ENCODE measurements at places on chromosomes 4 and X. TPM values are rescaled to one million over a fixed set of nuclear protein-coding genes. Genes with fewer than 3 reads are reported as not detected.

GRCh38 chr4:148079961-148080360, 348.1 kb downstream of the ARHGAP10 start:
- no peak for ATAC-seq

- peak; percentile 74 for ATAC-seq
Observed at GRCh38 chr4:37891260-37892159, 626 bp downstream of the TBC1D1 start.

Gene UCP1
- not detected for total RNA-seq

DNA sequence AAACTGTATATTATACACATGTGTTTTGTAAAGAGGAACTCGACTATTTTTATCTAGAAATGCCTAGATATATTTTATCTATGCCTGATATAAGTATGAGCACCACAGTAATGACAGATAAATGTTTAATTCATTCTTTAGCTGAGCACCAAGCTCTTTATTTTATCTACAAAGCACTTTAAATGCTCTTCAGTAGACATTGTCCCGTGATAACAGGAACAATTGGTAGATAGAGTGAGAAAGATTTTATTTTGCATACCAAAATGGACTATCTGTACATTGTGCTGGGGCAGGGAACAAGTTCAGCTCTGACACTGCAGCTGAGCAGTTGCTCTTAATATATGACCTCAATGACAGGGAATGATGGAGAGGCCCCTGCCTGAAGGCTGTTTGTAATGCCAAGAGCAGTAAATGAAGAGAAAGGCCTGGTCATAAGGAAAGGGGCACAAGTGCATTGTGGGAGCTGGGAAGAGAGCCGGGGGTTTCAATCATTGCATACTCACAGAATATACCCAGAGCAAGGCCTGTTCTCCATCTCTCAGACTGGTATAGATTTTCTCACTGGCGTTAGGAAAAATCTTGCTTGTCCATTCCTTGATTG, 57.3 kb downstream of the SEPTIN11 start:
- no peak for ATAC-seq

GRCh38 chr4:94722748-94723147, 35.0 kb upstream of the BMPR1B start:
- ATAC-seq, result no peak

DNA sequence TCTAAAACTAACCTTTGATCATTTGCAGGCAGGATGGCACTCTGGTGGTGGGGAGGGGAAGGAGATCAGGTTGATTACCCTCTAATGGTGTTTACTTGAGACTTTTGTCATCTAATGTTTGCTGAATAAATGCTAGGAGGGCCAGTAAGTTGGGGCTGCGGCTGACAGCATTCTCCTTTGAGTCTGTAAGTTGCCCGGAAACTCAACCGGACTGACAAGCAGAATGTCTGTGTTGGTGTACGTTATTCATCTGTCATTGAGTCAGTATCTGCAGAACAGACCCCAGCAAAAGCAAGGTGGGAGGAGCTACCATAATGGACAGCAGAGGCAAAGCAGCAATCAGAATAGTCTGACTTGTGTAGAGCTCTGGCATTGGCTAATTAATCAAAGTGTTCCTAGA, 1210.6 kb upstream of the PABPC4L start:
- no peak for ATAC-seq

DNA sequence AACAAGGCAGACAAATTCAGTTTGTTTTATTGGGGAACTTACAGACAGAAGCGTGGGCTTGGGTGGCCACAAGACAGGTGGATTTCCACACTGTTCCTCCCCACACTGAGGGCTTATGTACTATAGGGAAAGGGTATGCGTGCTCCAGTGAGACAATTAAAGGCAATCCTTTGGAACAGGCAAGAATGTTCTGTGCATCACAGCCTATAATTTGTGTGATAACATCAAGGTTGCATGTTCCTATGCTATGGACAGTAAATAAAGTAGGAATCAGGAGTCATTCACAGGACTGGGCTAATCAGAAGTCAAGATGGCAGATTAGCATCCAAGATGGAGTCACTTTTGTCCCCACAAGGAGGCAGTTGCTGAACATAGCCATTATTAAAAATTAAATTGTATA, 84.6 kb upstream of the TRIM2 start:
- ATAC-seq, result no peak

DNA sequence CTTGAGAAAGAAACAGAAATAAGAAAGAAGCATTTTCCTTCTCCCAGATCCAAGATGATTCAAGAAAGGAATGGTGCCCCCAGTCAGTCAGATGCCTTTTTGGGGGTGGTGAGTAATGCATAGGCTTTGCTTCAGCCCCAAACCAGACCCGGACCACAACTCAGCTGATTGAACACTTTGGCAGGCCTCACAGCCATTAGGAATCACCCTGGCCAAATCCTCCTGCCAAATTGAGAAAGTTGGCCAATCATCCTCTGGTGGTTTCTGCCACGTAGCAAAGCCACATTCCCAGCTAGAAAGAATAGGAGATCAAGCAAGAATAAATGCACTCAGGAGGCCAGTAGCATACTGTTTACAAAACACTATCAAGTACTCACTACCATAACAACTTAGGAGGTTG, 33.7 kb downstream of the FRMD7 start:
- ATAC-seq, result no peak

DNA sequence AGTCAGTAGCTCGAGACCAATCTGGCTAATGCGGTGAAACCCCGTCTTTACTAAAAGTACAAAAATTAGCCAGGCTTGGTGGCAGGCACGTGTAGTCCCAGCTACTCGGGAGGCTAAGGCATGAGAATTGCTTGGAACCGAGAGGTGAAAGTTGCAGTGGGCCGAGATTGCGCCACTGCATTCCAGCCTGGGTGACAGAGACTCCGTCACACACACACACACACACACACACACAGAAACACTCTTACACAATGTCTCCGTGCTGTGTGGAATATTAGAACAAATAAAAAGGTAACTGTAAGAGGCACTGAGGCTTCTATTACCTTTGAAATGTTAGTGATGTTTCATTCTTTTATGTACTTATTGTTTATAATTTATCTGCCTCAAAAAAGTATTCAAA, 326.6 kb downstream of the GPAT3 start:
- no peak for ATAC-seq

DNA sequence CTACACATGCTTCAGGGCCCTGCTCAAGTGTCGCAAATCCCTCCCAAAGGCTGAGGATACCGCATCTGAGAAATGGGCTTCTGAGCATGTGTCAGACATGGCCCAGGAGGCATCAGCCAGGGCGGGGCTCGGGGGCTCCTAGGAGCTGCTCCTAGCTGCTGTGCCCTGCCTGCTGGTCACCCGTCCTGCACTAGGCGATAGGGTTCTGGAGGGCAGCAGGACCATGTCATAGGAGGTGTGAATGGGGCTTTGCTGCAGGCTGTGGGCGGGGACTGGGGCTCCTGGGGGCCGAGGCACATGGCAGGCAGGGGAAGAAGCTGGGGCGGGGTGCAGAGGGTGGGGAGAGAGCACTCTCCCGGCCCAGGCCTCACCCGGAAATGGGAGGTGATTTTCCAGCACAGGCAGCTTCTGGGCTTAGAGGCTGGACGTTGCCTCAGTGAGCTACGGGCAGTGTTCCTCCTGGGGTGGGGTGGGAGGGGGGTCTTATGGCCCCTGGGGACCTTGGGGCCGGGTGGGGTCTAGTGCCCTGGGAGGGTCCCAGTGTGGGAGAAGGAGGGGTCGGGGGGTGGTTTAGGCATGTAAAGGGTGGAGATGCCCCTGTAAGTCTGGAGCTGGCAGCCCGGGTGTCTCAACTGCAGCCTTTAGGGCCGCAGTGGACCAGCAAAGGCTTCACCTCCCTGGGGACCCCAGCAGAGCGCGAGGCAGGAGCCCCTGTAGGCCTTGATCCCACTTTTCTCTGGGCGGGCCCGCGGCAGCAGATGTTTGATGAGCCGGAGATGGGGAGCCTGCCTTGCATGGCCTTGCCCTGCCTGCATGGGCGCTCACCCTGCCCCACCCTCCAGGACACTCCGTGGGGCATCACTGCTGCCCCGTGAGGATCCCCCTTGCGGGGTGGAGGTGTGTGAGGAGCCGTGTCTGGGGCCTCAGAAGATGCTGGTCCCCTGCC, 98.6 kb upstream of the LRPAP1 start:
- no peak for ATAC-seq

- no peak for ATAC-seq
Observed at GRCh38 chr4:129094347-129094746, 1.0 kb upstream of the SCLT1 start.

Gene EMCN
- total RNA-seq, result not detected

Gene MAGEA8
- not detected for total RNA-seq

DNA sequence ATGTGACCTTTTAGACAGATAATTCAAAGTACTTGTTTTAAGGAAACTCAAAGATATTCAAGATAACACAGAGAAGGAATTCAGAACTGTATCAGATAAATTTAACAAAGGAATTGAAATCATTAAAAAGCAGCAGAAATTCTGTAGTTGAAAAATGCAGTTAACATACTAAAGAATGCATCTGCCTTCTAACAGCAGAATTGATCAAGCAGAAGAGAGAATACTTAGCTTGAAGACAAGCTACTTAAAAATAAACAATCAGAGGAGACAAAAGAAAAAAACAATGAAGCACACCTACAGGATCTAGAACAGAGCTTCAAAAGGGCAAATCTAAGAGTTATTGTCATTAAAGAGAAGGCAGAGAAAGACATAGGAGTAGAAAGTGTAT, 123.0 kb upstream of the TET2 start:
- ATAC-seq, result no peak

Gene DDIT4L
- 1.8 TPM for total RNA-seq

GRCh38 chrX:101774340-101774739, 114.7 kb upstream of the ARMCX2 start:
- peak; percentile 79 for ATAC-seq
